ENCODE measurements at places on chromosomes 12 and 14. TPM values are rescaled to one million over a fixed set of nuclear protein-coding genes. Genes with fewer than 3 reads are reported as not detected.

GRCh38 chr14:68823434-68824206, 30.8 kb upstream of the ZFP36L1 start:
- DNase-seq: no peak

GRCh38 chr12:110543252-110543959, 39.7 kb downstream of the PPTC7 start:
- no peak for DNase-seq

GRCh38 chr14:74720526-74720925, 7.6 kb downstream of the FCF1 start:
- no peak for DNase-seq

GRCh38 chr14:86766469-86766868, 1226.5 kb downstream of the GALC start:
- no peak for DNase-seq

DNA sequence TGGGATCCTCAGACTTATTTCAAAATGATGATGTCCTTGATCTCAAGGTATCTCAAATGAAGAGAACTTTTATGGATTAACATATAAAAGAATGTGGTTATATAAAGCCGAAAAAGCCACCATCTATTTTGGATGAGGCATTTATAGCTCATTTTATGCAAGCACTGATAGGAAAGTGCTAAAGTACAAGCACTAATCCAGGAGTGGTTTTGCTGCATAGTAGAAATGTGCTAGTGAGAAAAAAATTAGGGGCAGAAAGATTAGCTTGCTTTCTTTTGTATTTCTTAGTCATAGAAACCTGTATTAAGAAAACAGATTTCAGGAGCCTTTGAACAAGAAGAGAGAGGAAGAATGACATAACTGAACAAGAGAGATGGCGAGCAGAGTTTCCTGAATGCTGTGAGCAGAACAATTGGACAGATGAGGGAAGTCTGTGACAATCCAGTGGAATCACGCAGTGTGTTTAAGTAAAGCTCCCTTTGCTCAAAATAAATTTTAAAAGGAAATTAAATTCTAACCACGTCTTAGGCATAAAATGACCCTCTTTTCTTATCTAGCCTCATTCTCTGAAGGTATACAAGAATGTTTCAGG, 238.2 kb upstream of the NOVA1 start:
- DNase-seq: no peak

Gene PLA2G1B
- total RNA-seq: not detected

Gene TMEM119
- 0.03 TPM for total RNA-seq

Gene PELI2
- 1.2 TPM for total RNA-seq

Gene INSM2
- 0.02 TPM for total RNA-seq

Gene C12orf54
- total RNA-seq: not detected
